ENCODE measurements at places on chromosomes 16 and 17. TPM values are rescaled to one million over a fixed set of nuclear protein-coding genes. Genes with fewer than 3 reads are reported as not detected.

GRCh38 chr16:19609359-19609758, 53.9 kb downstream of the VPS35L start:
- no peak for DNase-seq
- peak overlapping the region; percentile 3 for H3K27ac ChIP-seq
- H3K27me3 ChIP-seq = no peaks in the 10 kb centered on the region
- H3K36me3 ChIP-seq = peaks cover 33% of the 10 kb centered on the region
- H3K4me1 ChIP-seq = peaks cover 2% of the 10 kb centered on the region
- H3K4me3 ChIP-seq = no peak overlapping the region

- no peaks in the 10 kb centered on the region for H3K36me3 ChIP-seq
- no peak overlapping the region for H3K4me3 ChIP-seq
- DNase-seq = no peak
- peaks cover 3% of the 10 kb centered on the region for H3K4me1 ChIP-seq
These were observed 4.3 kb downstream of the SCNN1B start for GRCh38 chr16:23306199-23307100.

- peak overlapping the region; percentile 36 for H3K27ac ChIP-seq
- H3K4me1 ChIP-seq = peaks cover 33% of the 10 kb centered on the region
- H3K4me3 ChIP-seq = peak overlapping the region; percentile 94
- H3K36me3 ChIP-seq = peaks cover 22% of the 10 kb centered on the region
- no peaks in the 10 kb centered on the region for H3K27me3 ChIP-seq
These were observed 2.8 kb downstream of the MED13 start for GRCh38 chr17:62062302-62062701.

Gene RNF135
- 8.0 TPM for total RNA-seq

- H3K27me3 ChIP-seq = no peaks in the 10 kb centered on the region
- no peak for DNase-seq
- H3K4me1 ChIP-seq = peaks cover 12% of the 10 kb centered on the region
- peaks cover 8% of the 10 kb centered on the region for H3K36me3 ChIP-seq
These were observed 3.9 kb upstream of the PHAF1 start for GRCh38 chr16:67105881-67106280.

GRCh38 chr17:17300624-17301568, 2.3 kb upstream of the NT5M start:
- DNase-seq = peak; percentile 64
- H3K4me3 ChIP-seq = peak overlapping the region; percentile 72
- no peaks in the 10 kb centered on the region for H3K27me3 ChIP-seq
- H3K36me3 ChIP-seq = peaks cover 2% of the 10 kb centered on the region
- H3K4me1 ChIP-seq = peaks cover 33% of the 10 kb centered on the region

- H3K36me3 ChIP-seq = no peaks in the 10 kb centered on the region
- peaks cover 61% of the 10 kb centered on the region for H3K27me3 ChIP-seq
- peaks cover 13% of the 10 kb centered on the region for H3K4me1 ChIP-seq
- no peak for DNase-seq
- no peak overlapping the region for H3K4me3 ChIP-seq
These were observed 2.0 kb upstream of the NXPH3 start for GRCh38 chr17:49573510-49574322.

Gene PPY
- not detected for total RNA-seq

- H3K4me3 ChIP-seq = no peak overlapping the region
- peaks cover 7% of the 10 kb centered on the region for H3K4me1 ChIP-seq
- DNase-seq = no peak
- peaks cover 2% of the 10 kb centered on the region for H3K36me3 ChIP-seq
- peaks cover 37% of the 10 kb centered on the region for H3K27me3 ChIP-seq
These were observed 33.2 kb upstream of the RPH3AL start for GRCh38 chr17:385836-386140.

- peaks cover 4% of the 10 kb centered on the region for H3K36me3 ChIP-seq
- H3K27ac ChIP-seq = no peak overlapping the region
- no peaks in the 10 kb centered on the region for H3K27me3 ChIP-seq
- H3K4me3 ChIP-seq = no peak overlapping the region
These were observed 7.1 kb downstream of the AKAP1 start for GRCh38 chr17:57092171-57092570.

- H3K27me3 ChIP-seq = no peaks in the 10 kb centered on the region
- no peak overlapping the region for H3K27ac ChIP-seq
- DNase-seq = no peak
- H3K36me3 ChIP-seq = no peaks in the 10 kb centered on the region
These were observed 8.0 kb downstream of the CLUH start for GRCh38 chr17:2703606-2704005.

Gene CORO6
- 9.0 TPM for total RNA-seq

- DNase-seq = no peak
- H3K4me1 ChIP-seq = peaks cover 16% of the 10 kb centered on the region
- H3K36me3 ChIP-seq = no peaks in the 10 kb centered on the region
- no peak overlapping the region for H3K27ac ChIP-seq
- peaks cover 79% of the 10 kb centered on the region for H3K27me3 ChIP-seq
- peak overlapping the region; percentile 80 for H3K4me3 ChIP-seq
These were observed 1.2 kb upstream of the C1QL1 start for GRCh38 chr17:44969144-44969780.

GRCh38 chr16:85307552-85308364, 195.5 kb upstream of the CIBAR2 start:
- peaks cover 48% of the 10 kb centered on the region for H3K4me1 ChIP-seq
- DNase-seq = no peak
- no peaks in the 10 kb centered on the region for H3K27me3 ChIP-seq
- no peaks in the 10 kb centered on the region for H3K36me3 ChIP-seq
- H3K4me3 ChIP-seq = no peak overlapping the region

All from activated naive CD8-positive, alpha-beta T cell treated with anti-CD3 and anti-CD28 coated beads, Interleukin-2, amount 10 ng/mL, durations not matched to agents 7 days and 5 days (primary cell).